ENCODE measurements at places on chromosomes 7 and 10.

DNA sequence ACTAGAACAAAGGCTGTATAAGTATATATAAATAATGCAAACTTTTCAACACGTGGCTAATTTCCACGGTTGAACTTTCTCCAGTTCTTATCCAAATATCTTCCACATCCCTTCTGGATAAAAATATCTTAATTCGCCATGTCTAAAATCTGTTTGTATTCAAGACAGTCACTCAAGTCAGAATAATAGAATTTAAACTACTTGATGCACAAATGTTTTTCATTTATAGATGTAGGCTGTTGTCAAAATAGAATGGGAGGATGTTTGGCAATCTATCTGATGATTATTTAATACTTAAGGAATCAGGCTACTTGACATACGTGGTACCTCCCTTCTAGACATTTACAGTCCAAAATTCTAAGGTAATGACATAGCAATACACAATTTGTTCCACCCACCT, 204.3 kb downstream of the TWIST1 start:
- no peak for DNase-seq

GRCh38 chr10:19931894-19932590, 115.8 kb downstream of the PLXDC2 start:
- DNase-seq: no peak

GRCh38 chr7:28144266-28144665, 36.3 kb downstream of the JAZF1 start:
- peak; percentile 70 for DNase-seq

- no peak for DNase-seq
Observed at GRCh38 chr10:91477236-91477635, 67.1 kb downstream of the HECTD2 start.

GRCh38 chr7:7867846-7868571, 100.6 kb upstream of the GLCCI1 start:
- peak; percentile 5 for DNase-seq

- no peak for DNase-seq
Observed at GRCh38 chr10:68435803-68436202, 28.7 kb upstream of the RUFY2 start.

DNA sequence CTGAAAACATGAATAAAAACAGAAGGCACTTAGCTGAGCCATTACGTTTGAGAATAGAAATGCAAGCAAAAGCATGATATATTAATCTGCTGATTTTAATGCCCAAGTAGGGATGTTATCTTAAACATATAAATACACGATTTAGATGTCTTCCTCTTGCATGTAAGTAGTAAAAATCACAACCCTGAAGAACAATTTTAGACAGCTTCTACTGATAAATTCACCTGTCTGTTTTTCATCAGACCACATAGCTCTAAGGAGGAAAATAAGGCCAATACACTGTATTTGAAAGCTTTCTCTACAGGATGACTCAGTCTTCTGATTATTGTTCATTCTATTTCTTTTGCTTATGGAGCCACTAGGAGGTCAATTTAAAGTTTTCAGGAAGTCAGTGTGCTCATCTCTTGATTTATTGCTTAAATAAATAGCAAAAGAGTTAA, 210.9 kb upstream of the CHRM2 start:
- no peak for DNase-seq

- no peak for DNase-seq
Observed at GRCh38 chr7:107678110-107678753, 17.6 kb downstream of the SLC26A4 start.

DNA sequence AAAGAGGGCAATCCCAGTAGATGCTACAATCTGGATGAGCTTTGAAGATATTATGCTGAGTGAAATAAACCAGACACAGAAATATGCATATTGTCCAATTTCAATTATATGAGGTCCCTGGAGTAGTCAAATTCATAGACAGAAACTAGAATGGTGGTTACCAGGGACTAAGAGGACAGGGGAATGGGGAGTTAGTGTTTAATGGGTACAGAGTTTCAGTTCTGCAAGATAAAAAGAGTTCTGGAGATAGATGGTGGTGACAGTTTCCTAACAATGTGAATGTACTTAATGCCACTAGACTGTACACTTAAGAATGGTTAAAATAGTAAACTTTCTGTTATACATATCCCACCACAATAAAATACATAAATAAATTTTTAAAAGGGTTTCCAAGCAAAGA, 236.6 kb downstream of the ELMO1 start:
- no peak for DNase-seq

DNA sequence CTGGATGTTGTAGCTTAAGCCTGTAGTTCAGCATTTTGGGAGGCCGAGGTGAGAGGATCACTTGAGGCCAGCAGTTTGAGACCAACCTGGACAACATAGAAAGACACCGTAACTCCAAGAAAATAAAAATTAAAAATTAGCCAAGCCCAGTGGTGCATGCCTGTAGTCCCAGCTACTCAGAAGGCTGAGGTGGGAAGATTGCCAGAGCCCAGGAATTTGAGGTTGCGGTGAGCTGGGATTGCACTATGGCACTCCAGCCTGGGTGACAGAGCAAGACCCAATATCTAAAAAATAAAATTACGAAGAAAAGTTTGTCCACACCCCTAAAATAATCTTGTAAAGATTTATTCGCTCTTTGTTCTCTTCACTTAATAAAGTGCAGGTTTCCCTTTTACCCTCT, 951.0 kb downstream of the TYW1 start:
- DNase-seq: no peak

DNA sequence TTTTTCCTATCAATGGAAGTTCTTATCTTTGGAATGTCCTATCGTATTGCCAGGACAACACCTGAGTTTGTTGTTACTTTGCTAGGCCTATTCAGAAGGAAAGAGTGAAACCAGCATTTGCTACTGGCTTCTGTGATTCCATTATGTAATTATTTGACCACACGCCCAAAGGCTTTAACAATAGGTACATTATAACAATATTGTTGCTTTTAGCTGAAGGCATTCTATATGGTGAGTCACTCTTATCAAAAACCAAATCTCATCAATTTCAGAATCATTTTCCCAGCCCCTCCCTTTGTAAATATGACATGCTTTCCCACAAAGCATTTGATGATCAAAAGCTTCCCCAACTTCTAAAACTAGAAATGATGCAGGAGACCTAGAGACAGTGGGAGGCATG, 294.4 kb upstream of the NEBL start:
- DNase-seq: peak; percentile 25

- no peak for DNase-seq
Observed at GRCh38 chr7:43137811-43138210, 25.4 kb downstream of the HECW1 start.

GRCh38 chr7:117665368-117665767, 185.5 kb downstream of the CFTR start:
- no peak for DNase-seq

DNA sequence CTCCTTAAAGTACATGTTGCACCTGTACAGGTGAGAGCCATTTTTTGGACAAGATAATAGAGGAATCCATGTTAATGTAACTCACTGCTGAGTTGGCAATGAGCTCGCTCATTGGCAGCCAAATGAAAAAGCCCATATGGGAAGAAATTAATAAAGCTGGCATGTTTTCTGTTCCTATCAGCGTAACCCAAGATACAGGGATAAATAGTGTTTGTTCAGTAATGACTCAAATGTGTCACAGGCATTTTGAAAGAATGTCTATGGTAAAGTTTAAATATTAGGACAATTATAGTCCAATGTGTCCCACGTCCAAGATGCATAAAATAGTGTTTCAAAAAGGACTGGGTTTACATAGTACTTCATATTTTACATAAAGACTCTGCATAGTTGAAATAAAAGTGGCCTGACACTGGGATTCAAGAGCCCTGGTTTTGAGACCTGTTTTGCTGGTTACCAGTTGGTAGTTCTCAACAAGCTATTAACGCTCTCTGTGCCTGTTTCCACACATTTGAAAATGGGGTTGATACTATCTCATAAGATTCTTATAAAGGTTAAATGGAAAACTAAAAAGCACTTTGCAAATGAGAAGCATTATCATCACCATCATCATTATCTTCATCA, 49.1 kb downstream of the MTURN start:
- no peak for DNase-seq

GRCh38 chr10:11170993-11171851, 153.6 kb downstream of the CELF2 start:
- no peak for DNase-seq

- no peak for DNase-seq
Observed at GRCh38 chr7:3073763-3074458, 30.2 kb upstream of the CARD11 start.

DNA sequence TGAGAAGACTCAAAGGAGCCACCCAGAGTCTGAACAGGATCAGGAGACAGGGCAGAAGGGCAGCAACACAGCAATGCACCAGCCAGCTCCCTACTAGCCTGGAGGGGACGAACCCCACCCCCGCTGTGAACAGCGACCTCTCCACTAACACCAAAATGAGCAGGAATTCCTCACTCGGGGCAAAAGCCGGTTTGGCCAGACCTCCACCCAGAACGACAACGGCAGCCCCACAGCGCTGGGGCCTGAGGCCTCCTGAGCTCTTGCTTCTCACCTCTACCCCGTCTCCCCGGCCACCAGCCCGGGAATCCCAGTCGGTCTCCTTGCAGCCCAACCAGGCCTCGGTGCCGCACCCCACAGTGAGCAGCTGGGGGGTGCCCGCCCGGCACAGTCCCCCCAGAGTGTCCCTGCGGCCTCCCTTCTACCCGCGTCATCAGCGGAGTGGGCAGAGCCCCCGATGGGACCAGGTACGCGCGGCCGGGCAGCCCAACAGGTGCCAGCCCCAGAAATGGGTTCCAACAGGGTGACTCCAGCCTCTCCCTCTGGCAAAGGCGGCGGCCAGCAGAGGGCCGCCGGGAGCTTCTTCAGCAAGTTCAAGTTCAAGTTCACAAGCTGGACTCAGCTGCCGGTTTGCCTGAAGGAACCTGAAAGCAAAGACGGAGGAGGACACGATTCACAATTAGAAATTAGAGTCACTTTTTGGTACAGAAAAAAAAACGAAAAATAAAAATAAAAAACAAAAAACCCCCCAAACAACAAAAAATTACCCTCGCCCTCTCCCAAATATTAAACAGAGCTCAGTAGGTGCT, 129.0 kb downstream of the MARCHF5 start:
- peak; percentile 67 for DNase-seq

GRCh38 chr7:2622869-2623697, 8.7 kb upstream of the TTYH3 start:
- DNase-seq: no peak

GRCh38 chr10:35781643-35782035, 139.5 kb upstream of the FZD8 start:
- DNase-seq: peak; percentile 66

GRCh38 chr10:4359003-4359402, 467.0 kb upstream of the AKR1E2 start:
- peak; percentile 75 for DNase-seq
